ENCODE measurements at places on chromosomes 2 and 18.

- DNase-seq, result no peak
These were observed 24.4 kb downstream of the SGPP2 start for GRCh38 chr2:222448748-222449181.

DNA sequence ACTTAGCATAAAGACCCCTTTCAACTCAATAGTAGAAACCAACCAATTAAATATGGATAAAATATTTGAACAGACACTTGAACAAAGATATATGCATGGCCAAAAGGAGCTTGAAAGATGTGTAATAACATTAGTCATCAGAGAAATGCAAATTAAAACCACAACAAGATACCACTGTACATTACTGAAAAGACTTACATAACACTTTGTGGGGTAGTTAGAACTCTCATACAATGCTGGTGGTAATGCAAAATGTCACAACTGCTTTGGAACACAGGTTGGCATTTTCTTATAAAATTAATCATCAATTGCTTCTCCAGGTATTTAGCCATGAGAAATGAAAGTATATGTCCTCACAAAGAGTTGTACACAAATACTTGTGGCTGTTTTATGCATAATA lies 60.7 kb downstream of the TTC27 start:
- no peak for DNase-seq

- DNase-seq, result no peak
These were observed 192.6 kb downstream of the MGAT5 start for GRCh38 chr2:134446383-134447017.

GRCh38 chr2:105840933-105841332 lies 96.2 kb downstream of the NCK2 start:
- no peak for DNase-seq

DNA sequence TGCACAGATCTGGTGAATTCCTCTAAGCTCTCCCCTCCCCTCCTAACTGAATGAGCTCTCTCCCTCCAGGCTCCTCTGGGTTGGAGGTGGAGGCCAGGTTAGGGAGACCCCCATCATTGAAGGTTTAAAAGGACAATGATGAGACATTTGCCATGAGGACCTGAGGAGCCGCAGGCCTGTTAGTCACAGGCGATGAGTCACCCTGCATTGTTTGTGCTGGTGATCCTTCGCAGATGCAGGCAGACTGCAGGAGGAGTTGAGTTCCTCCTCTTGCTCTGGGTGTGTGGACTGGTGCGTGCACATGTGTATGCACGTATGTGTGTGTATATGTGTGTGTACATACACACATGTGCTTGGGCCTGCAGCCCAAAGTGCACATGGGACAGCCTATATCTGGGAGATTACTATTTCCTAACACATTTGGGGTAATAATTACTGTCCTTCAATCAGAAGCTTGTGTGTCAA lies 42.0 kb downstream of the MCFD2 start:
- no peak for DNase-seq

GRCh38 chr2:43941966-43942365 lies 53.8 kb downstream of the LRPPRC start:
- DNase-seq, result no peak

DNA sequence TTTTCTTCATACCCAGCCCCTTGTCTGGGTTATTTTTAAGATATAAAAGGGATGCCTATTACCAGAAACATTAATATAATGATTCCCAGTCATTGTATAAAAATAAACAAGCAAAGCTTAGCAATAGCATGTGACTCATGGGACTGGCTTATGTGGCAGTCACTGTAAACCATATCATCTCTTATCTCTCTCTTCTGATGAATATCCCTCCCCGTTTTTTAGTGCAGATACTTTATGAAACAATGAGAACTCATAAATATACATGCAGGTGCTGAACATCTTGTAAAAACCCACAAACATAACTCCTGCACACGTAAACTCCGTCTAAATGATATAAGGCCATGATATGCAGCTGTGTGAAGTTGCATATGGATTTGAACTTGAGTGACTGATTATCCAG lies 154.9 kb downstream of the MGAT5 start:
- DNase-seq, result no peak

DNA sequence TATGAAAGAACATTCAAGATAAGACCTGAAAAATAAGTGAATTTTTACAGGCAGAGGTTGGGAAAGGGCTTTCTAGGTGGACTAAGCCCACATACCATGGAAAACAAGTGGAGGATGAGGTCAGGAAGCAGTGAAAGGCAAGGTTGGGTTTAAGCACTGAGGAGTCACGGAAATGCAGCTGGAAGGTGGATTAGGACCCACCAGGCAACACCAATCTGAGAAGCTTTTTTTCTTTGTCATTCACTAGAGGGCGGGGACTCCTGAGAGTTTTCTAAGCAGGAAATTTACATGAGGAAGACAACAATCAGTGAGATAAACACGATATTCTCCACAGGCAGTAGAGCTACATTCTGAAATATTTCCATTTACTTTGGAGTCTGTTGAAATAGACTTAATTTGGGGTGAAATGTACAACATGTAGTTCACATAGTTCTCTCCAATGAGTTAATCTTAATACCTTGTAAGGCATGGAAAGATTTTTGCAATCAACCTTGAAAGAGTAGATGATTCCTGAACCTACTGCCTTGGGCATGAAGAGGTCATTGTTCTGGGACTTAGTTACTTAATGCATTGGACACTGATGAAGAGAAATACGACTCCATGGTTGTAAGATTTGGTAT lies 40.7 kb downstream of the VIT start:
- DNase-seq, result no peak

GRCh38 chr2:23433282-23433681 lies 48.3 kb downstream of the KLHL29 start:
- DNase-seq, result no peak

DNA sequence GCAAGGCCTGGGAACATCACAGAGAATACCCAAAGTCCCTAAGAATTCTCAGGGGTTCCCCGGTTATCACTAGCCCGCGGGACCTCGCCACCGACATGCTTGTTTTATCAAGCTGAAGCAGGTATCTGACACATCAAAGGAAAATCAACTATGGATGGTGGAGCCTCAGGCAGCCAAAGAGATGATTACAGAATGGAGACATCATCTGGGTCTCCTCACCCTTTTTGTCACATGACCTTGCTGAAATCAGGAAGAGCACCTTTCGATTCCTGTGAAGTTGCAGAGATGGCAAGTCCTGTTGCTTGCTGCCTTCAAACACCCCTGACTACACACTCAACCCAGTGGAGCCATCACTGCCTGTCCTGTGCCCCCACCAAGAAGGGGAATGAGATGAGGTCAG lies 19.2 kb upstream of the CAB39 start:
- DNase-seq, result peak; percentile 1

DNA sequence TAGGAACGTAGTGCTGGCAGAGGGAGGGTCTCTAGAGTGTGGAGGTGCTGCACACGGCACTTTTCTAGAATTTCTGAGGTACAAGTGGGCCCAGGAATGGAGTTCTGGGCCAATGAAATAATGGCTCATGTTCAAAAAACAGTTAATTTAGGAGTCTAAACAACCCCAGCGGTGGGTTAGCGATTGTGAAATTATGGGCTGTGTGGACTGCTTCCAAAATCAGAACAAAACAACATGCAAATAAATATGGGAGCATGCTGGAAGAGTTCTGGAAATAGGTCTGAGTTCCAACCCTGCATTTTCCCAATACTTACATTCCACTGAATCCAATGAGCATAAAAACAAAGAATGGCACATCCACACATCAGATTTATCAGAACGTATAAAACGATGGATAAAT lies 317.6 kb downstream of the AFF3 start:
- no peak for DNase-seq

DNA sequence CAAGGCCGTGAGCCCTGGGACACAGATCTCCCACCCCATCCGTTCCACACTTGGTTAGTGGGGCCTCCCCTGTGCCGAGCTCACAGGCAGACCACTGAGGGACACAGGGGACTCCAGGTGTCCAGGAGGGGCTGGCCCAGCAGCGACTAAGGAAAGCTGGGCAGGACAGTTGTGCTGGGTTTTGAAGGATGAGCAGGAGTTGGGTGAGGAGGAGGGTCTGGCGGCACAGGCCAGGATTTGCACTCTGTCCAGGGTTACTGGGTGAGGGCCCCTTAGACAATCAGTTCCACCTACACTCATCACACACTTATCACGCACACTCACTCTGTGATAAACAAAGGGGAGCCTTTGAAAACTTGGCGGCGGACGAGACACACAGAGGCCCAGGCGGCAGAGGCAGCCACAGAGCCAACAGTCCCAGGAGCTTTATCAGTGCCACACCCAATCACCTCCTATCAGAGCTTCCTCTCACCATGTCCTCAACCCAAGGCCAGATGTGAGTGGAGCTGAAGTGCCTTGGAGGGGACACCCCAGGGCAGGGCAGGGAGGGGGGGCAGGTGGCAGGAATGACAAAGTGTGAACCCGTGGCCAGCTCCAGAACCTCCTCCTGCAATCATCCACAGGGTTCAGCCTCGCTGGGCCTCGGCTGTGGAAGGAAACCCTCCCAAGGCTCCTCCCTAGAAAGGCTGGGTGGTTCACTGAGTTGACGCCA lies 26.6 kb downstream of the BIN1 start:
- no peak for DNase-seq

- DNase-seq, result no peak
These were observed 151.5 kb downstream of the SLC8A1 start for GRCh38 chr2:40300391-40300790.

GRCh38 chr2:43085929-43086328 lies 140.5 kb downstream of the ZFP36L2 start:
- DNase-seq, result no peak

DNA sequence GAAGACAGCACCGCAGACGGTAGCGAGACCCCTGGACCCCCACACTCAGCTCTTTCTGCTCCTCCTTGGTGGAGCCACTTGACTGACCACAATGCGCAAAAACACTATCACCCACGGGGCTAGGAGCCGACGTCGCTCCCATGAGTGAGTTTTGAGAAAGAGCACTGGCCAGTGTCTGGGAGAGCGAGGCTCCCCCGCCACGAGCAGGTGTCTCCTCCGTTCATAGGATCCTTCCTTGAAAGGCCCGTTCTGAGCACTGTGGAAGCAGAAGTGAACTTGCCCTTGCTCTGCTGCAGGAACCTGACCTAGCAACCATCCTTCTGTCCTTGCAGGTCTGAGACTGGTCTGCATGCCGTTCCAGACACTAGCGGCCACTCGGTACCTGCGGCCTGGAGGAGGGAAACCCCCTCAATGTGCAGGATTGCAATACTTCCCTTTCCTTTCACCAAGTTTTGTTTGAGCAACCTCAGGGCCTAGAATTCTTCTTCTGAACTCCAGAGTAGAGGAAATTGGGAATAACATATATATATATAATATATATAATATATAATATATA lies 12.9 kb upstream of the ZNF516 start:
- DNase-seq, result no peak

DNA sequence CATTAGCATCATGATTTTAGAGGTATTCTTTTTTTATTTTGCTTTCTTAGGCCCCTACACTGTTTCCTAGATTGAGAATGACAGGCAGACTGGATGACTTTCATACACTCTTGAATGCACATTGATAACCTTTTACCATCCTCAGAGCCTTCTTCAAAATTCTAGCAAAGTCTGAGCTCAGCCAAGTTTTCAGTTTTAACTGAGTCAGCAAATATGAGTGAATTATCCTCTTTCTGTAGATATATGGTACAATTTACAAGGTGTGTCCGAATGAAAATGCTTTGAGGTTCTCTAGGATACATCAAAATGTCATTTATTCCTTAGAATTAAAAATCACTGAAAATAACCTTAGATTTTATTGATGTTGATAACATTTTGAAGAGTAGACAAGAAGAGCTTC lies 1038.2 kb upstream of the POU3F3 start:
- DNase-seq, result no peak

DNA sequence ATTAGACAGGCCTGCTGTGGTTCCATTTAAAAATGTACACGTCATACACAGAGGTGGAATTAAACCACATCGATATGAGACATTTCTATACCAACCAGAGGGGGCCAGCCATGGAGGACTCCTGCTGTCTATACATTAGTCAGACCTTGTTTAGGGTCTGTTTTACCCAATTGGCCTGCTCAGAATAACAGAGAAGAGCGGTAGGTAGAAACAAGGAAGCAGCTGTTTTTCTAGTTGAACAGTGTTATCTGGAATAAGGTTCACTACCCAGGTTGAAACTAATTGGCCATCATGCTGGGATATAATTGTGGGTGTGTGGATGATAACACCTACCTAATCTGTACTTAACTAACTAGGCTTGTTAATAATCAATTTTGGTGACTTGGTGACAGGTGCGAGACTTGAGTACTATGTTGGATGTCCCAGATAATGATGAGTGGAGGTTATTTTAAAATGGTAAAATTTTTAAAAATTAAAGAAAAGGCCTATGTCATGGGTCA lies 47.5 kb downstream of the RHBDD1 start:
- DNase-seq, result no peak

- DNase-seq, result no peak
These were observed 106.5 kb downstream of the ZNF532 start for GRCh38 chr18:58970943-58971790.

- DNase-seq, result no peak
These were observed 92.6 kb upstream of the CERS6 start for GRCh38 chr2:168363347-168364092.

- peak; percentile 52 for DNase-seq
These were observed 1.2 kb downstream of the GLS start for GRCh38 chr2:190881598-190882410.

GRCh38 chr18:79260023-79260422 lies 135.7 kb upstream of the NFATC1 start:
- DNase-seq, result no peak

- DNase-seq, result no peak
These were observed 129.3 kb downstream of the RDH14 start for GRCh38 chr2:18430996-18431748.

GRCh38 chr2:217930761-217931563 lies 71.8 kb downstream of the TNS1 start:
- DNase-seq, result no peak

- DNase-seq, result no peak
These were observed 123.0 kb downstream of the PMAIP1 start for GRCh38 chr18:60022671-60023276.

DNA sequence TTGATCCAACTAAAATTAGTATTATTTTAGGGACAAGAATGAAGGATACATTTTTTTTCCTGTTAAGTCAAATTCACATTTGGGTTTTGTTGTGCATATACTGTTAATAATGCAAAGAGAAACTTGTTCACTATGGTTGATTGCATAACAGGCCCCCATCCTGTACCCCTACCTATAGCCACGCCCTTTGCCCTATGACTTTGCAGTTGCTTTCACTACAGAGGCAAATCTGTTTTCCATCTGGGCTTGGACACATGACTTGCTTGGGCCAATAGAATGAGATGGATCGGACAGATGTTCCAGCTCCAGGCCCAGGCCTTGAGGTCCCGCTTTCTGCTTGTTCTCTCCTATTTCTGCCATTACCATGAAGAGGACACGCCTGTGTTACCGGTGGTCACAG lies 278.5 kb upstream of the HNRNPA3 start:
- DNase-seq, result no peak

GRCh38 chr18:70386582-70386981 lies 97.7 kb downstream of the SOCS6 start:
- no peak for DNase-seq

DNA sequence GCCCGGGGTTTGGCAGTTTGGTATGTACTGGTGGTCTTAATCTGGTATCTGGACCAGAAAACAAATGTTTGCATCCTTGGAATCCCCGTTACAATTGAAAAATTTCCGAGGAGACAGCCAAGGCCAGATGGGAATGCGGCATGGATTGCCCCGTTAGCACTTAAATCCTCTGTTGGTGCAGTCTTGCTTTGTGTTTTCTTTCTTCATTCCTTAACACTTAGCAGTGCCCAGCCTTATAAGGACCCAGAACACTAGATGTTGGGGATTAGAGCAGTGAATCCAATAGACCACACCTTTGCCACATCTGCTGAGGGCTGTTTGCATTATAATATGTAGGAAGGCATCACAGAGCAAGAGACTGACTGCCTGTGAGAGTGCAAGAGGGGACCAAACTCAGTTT lies 12.8 kb upstream of the ZNF532 start:
- DNase-seq, result no peak

Measured in GM13976 (cell line).